ENCODE measurements at places on chromosomes 7 and 10. TPM values are rescaled to one million over a fixed set of nuclear protein-coding genes. Genes with fewer than 3 reads are reported as not detected.

- peak; percentile 32 for DNase-seq
These were observed 43.5 kb downstream of the NUP205 start for GRCh38 chr7:135601182-135601581.

Gene ELMO1
- 9.5 TPM for total RNA-seq

DNA sequence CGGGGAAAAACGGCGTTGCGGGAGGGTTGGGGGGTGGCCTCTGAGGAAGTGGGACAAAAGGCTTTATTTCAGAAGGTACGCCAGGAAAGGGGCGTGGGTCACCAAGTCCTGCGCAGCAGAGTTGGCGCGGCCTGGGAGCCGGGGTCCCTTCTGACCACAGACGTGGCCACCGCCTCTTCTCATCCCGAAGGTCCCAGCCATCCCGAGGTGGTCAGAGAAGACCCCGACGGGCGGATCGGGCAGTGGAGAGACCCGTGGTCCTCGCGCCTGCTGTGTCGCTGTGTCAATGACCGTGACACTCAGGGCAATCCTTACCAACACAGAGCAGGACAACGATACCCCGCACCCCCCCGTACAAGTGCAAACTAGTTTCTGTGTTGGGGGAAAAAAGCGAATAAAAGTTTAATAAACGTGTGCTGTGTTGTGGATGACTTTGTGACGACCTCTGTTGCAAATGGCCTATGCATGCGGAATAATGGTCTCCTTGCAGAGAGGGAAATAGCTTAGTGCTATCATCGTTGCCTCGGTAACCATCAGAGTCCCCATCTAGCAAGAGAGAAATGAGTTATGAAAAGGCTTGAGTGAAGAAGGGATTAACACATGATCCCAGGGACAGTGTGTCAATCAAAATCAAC is 19.4 kb upstream of the GATA3 start:
- DNase-seq, result no peak

GRCh38 chr7:2724453-2725177 is 36.6 kb downstream of the AMZ1 start:
- no peak for DNase-seq

Measured in mammary epithelial cell (primary cell).